Muscle of back (tissue), 13 donors: ENCODE measurements at places on chromosomes 7 and 10.

- DNase-seq, result no peak
Measured at GRCh38 chr7:90642978-90643377, 46.9 kb downstream of the CDK14 start.

GRCh38 chr10:94521276-94522250 is 24.0 kb upstream of the HELLS start:
- DNase-seq, result no peak

GRCh38 chr10:132975831-132976682 is 33.7 kb upstream of the CFAP46 start:
- no peak for DNase-seq

DNA sequence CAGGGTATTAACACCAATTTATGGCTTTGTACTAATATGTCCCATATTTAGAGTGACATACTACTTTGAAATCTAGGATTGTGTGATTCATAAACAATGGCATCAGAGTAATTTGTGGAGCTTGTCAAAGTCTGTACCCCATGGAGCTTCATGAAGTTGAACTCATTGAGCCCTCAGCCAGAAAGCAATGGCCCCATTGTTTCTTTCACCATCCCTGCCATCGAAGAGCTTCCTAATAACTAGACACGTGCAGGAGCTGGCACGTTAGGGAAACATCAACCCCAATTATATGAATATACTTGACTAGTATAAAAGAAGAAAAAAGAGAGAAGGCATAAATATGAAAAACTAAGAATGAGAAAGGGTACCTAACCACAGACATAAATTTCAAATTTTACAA is 206.6 kb downstream of the CXCL12 start:
- DNase-seq, result no peak

GRCh38 chr10:93062514-93063143 is 2.0 kb downstream of the CYP26C1 start:
- DNase-seq, result no peak

GRCh38 chr10:51344371-51344770 is 270.1 kb downstream of the PRKG1 start:
- DNase-seq, result no peak

DNA sequence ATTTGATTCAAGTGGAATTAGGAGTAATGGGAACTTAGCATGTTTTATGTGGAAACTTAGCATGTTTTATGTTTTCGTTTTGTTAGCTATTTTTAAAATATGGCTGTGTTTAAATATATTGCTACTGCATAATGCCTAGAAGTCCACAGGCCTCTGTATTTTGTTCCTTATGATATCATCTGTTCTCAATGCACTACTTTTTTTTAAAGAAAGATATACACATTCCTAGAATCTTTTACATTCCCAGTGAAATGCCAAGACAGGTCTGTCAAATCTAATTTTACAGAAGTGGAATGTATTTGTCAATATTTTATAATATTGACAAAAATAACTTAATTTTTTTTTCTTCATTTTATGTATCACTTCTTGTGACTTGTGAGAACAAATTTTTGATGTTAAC is 51.6 kb downstream of the ST7 start:
- no peak for DNase-seq

GRCh38 chr10:126227762-126228134 is 160.5 kb downstream of the ADAM12 start:
- no peak for DNase-seq

DNA sequence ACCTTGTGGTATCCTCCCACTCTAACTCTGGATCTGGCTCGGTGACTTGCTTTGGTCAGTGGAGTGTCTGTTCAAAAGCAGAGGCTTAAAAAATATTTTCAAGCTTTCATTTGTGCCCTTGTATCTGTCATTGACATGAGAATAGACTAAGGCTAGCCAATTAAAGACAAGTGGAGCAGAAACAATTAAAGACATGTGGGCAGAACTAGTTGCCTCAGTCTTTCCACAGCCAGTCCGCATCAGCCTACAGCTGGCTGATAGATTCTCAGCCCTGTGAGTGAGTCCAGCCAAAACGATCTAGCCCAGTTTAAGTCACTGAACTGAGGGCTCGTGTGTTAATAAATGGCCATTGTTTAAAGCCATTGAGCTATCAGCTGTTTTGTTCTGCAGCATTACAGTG is 185.2 kb upstream of the DGKB start:
- DNase-seq, result no peak

DNA sequence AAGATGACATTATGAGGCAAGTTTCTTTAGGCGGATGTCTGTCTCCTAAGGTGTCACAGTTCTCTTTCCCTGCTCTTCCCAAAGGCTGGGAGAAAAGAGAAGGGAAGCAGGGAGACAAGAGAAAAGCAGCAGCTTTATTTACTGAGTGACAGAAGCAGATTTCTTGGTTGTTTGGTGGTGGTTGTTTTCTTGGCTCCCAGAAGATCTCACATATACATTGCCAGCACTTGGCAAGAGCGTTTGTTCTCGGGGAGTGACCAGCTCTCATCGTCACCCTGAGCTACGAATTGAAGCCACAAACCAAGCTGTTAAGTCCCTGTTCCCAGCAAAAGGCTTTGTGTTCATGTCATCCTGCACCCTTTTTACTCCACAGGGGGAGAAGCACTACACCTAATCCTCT is 11.4 kb downstream of the CDHR3 start:
- no peak for DNase-seq

DNA sequence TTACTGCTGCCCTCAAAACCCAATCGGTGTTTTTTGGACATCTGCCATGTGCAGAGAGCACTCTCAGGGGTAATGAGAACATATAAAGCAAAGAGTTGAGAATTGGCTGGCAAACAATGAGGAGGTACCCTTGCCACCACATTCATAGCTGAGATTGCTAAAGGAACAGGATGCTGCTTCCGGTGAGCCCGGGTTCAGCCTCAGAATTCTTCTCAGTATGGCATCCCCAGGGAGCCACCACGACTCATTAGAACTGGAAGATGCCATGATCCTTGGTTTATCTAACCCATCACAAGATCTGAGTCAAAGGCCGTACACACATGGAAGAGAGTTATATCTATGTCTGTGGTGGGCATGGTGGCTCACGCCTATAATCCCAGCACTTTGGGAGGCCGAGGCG is 174.4 kb downstream of the ARID5B start:
- no peak for DNase-seq

- DNase-seq, result no peak
Measured at GRCh38 chr10:109062371-109062770, 860.9 kb downstream of the XPNPEP1 start.

GRCh38 chr10:84563355-84563754 is 235.0 kb downstream of the CCSER2 start:
- DNase-seq, result no peak

- DNase-seq, result no peak
Measured at GRCh38 chr10:113019692-113020474, 69.8 kb downstream of the TCF7L2 start.

DNA sequence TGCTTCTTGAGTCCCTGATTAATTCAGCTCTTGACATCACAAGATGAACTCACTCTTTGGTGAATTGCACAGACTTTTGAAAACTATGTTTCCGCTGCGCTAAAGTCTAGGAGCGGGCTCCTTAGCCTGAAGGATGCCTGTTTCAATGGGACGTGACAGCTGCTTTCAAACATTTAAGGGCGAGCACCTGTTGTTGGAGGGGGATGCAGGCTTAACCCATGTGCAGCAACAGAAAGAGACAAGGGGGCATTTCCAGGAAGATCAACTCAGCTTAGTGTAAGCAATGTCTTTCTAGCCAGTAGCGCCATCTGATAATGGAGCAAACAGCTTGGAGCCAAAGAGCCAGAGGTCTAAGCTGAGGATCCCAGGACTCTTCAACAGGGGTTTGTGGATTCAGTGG is 8.4 kb upstream of the PFKFB3 start:
- DNase-seq, result no peak

DNA sequence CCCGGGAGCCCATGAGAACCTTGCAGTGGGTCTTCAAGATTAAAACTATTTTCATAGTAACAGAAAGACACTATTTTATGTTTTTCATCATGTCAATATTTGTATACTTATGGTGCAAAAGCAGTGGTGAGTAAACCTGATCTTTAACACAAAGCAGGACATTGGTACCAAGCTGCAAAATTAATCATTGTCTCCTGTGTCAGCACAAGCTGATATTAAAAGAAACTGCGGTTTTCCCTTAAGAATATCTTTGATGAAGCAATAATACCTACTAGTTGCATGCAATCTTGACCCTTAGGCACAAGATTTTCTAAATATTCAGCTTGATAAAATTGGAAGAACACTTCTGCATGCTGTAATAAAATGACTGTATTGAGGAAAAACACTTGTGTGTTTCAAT is 121.7 kb downstream of the MDFIC start:
- DNase-seq, result no peak

GRCh38 chr10:22461891-22462290 is 116.6 kb downstream of the SPAG6 start:
- DNase-seq, result no peak

DNA sequence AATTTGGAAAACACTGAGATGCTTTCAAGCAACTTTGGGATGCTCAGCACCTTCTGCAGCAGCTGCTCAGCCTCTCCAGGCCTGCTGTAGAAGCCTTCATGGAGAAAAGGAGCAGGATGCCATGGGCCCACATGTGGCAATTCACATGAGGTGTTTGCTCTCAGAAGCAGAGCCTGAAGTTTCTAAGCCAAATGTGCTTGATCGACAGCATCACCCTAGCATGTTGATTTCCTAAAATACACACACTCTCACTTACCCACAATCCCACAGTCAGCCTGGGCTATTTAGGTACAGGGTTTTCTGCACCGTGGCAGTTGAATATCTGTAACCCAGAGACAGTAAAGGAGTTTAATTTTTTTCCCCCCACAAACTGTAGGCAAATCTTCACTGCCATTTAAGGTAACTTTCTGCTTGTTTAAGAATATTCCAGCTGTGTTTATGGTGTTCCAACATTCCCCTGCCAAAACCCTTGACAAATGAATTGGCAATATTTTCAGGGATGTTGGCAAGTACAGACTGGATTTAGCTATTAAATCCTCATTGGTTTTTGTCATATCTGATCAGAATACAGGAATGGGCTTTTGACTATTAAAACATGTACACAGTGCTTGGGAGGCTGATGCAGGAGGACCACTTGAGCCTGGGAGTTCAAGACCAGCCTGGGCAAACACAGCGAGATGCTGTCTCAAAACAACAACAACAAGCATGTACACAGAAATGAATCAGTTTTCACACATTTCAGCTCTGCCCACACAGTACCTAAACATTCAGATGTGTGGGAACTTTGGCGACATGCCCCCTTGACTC is 244.2 kb downstream of the CELF2 start:
- no peak for DNase-seq

DNA sequence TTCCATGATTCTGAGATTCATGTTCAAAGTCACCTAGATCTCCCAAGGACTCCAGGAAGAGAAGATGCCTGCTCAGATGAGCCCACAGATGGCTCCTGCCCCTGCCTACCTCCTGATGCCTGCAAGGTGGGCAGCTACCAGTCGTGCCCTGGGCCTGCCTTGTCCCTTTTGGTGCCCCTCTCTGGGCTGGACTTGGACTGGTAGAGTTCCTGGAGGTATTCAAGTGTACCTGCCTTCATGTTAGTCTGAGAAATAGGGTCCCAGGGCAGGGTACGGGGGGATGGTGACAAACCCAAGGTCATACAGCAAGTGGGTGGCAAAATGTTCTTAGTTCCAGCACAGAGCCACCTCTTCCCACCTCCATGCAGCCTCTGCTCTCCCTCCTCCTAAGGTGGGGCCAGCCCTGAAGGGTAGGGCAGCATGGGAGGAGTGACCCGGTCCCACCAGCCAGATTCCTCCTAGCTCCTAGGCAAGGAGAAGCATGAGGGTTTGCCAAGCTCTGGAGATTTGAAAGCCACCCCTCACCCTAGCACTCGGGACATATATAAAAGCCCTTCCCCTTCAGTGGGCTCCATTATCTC is 80.8 kb upstream of the UNC5B start:
- no peak for DNase-seq

DNA sequence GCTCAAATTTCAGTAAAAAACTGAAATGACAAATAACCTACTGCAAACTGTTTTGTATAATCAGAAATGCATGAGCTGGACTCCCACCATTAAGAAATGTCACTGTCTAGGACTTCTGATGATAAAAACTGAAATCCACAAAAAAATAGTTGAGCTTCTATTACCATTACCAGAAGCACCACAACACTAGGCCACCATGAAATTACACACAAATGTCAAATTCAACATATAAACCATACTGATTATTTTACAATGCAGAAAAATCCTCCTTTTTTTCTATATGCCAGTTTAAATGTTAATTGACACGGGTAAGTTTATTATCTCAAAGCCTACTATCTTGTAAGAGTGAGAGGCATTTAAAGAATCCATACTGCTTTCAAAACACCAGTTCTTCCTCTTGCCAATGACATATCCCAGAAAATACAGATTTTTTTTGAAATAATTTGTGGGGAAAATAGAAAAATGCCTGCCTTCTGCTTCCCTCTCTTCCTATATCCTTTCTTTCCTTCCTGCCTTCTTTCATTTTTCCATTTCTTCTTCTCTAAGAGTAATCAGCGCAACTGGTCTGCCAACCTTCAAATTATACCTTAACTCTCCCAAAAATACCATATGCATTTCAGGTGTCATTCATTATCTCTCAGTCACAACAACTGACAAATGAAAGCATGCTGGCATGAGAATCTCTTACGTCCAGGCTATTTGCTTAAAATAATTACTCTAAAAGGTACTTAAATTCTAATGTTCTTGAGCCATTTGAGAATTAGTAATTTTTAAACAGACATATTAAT is 12.3 kb downstream of the PDK4 start:
- DNase-seq, result no peak

GRCh38 chr10:44070282-44070681 is 314.6 kb downstream of the CXCL12 start:
- DNase-seq, result no peak

DNA sequence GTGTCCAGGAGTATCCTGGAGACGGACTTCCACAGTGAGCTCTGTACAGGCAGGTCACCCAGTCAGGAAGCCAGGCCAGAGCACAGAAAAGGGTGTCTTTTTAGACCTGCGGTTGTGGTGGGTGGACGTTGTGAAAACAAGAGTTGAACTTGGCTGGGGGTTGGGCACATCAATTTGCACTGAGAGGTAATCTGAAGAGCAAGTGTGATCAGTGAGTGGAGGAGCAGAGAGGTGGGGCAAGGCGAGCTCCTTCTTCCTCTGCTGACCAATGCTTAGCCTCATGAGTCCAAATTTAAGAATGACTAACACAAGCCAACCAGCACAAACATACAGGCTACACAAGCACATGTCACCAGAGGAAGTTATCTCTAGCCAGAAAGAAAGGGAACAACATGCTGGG is 310.8 kb downstream of the TCERG1L start:
- no peak for DNase-seq

- no peak for DNase-seq
Measured at GRCh38 chr7:51732951-51733350, 416.3 kb upstream of the COBL start.
